T follicular helper cell (primary cell): ENCODE measurements at places on chromosomes 4 and X.
A peak's percentile ranks its signal among the peaks of the same experiment; 100 is the strongest.

- no peak for DNase-seq
These were observed 187.9 kb downstream of the EPHA5 start for GRCh38 chr4:65482410-65482809.

- DNase-seq: no peak
These were observed 208.8 kb downstream of the TMA16 start for GRCh38 chr4:163703251-163703650.

GRCh38 chr4:124899997-124900396 is 187.5 kb upstream of the ANKRD50 start:
- DNase-seq: no peak

GRCh38 chr4:71360844-71361243 is 22.0 kb downstream of the SLC4A4 start:
- no peak for DNase-seq

- DNase-seq: no peak
These were observed 107.2 kb upstream of the NALF2 start for GRCh38 chrX:69396916-69397315.

GRCh38 chr4:82842593-82842992 is 44.0 kb upstream of the SCD5 start:
- no peak for DNase-seq

DNA sequence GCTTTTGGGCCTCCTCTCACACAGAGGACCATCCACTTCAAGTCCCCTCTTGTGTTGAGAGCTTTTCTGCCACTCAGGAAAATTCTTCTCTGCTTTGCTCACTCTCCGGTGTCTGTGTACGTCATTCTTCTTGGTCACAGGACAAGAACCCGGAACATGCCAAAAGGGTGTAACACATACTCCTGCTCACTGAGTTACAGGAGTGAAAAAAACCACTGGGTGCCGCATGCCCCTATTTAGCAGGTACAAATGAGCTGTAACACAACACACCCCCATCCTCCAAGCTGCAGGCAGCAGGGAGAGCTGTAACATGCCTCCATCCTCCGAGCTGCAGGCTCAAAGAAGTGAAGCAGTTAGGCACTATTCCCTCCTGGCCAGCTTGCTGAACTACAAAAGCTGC is 13.0 kb upstream of the CXCL2 start:
- DNase-seq: no peak

DNA sequence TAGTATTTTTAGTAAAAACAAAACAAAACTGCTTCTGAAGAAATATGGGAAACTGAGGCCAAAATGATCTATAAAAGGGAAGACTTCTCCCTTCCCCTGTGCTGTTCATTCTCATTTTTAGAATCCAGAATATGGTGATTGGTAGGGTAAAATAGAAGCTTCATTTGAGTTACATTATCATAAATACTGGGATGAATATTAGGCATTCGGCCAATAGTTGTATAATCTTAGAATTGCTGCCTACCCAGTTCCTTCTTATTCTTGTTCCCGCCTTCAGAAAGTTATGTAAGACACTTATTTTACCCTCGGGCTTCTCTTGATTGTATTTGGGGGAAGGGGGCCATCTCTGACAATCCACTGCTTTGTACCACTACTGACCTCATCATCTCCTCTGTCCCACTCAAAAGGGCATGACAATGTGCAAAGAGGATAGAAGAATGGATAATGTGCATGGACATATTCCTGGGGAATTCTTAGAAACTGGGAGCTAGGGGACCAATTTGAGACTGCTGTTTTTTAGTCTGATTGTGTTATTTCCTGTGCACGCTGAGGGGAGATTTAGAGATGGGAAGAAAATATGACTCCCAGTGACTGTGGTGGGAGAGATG is 588 bp downstream of the ART3 start:
- DNase-seq: no peak

DNA sequence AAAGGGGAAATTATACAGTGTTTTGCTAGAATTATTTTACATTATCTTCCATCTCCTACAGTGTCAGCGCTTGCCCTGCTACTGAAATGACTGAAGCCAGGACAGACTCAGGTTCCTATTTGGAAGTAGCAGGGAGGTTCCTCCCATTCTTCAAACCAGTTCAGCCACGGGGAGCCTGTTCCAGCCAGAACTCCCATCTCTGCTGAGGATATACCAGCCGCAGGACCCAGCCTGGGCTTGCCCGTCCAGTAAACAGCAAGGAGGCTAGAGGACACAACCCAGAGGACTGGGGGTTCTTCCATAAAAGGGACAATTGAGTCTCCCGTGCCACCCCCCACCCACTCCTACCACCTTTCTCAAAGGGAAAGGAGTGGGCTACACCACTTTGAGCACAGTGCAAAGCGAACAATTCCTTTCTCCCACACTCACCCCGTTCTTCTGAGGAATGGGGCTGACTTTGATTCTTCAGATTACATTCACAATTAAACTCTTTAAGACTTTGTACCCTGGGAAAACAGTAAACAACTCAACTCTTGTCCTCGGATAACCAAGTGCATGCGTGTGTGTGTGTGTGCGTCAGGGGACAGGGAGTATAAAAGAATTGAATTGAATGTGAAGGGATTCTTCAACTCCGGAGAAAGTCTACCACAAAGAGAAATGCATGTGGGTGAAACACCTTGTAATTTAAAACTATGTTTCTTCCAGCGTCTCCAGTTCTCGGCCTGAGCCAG is 31.0 kb upstream of the PPARGC1A start:
- DNase-seq: no peak

- DNase-seq: peak; percentile 82
These were observed at the start of gene PDLIM5 for GRCh38 chr4:94451695-94452475. Gene PDLIM5, plus strand, starts transcription at chr4:94451942. Its CDS starts 3,347 bp downstream, at chr4:94455289.

- DNase-seq: no peak
These were observed 937.1 kb downstream of the PDHA2 start for GRCh38 chr4:96776920-96777527.

DNA sequence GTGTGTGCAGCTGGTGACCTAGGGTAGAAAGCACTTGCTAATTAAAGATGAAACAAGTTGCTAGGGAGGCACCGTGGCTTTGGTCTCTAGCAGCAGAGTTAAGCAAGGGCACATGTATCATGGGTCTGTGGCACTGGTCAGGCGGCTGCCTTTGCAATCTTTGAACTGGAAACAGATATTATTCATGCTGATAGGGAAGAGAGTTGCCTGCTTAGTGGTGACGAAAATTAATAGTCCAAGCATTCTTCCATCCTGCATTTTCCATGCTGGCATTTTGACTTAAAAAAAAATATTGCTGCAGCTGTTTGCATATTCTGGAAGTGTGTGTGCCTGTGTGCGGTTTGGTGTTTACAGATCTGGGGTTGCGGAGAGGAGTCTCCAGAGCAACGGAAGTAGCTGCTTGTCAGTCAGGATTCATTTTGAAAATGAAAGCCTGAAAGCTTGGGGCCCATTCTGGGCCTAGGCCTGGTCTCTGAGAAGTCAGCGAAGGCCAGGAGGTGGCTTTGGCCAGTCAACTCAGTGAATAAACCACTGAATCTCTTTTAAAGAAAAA is 2.3 kb upstream of the SOWAHD start:
- DNase-seq: peak; percentile 41

- DNase-seq: no peak
These were observed 6.2 kb upstream of the CXCL13 start for GRCh38 chr4:77599378-77599777.

DNA sequence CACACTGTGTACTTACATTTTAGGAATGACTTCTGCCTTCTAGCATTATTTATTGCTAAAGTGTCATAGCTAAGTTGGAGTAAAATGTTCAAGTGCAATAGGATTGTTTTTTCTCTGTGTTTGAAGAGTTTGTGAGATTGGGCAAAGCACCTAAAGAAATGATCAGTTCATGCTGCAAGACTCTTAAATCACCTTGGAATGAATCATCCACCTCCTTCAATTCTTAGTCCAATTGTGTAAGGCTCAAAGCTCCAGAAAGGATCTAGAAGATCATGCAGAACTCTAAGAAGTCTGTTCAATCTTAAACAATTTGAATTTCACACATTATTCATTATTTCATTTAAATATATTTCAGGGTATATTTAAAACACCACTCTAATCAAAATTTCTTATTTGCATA is 137.1 kb downstream of the AMELX start:
- no peak for DNase-seq

DNA sequence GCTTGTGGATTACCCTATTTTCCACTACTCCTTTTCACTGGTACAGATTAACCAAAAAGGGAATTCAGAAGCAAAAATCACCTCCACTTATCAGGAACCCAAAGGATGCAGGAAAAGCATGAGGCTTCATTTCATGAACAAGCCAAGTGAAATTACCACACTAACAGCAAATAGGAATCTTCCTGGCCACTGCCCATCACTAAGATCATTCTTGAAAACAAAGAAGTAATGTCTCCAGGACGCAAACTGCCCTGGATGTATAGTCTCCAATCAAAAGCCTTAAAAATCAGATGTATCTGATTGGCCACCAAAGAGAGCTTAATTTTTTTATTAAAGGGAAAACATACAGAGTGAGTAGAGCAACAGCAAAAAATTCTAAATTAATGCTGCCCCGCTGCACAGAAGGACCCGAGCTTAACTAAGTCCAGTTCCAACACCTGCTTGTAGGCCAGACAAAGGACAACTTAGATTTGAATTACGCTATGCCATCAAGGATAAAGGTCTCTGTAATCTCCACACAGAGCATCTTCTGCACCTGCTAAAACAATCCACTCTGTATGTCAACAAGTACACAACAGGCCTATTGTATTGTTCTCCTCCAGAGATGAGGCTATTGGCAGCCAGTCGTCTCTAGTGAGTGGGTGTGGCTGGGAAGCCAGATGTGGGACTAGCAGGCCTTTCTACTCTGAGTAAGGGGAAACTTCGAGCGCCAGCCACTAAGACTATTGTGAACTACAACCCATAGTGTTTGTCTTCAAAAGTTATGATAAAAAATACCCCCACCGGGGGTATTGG is 12.4 kb downstream of the ZDHHC9 start:
- DNase-seq: no peak

- no peak for DNase-seq
These were observed 99.5 kb upstream of the ITM2A start for GRCh38 chrX:79466636-79467035.

GRCh38 chr4:1813231-1813630 is 20.1 kb downstream of the FGFR3 start:
- DNase-seq: no peak

- DNase-seq: no peak
These were observed 85.8 kb downstream of the CXXC4 start for GRCh38 chr4:104408878-104409277.

DNA sequence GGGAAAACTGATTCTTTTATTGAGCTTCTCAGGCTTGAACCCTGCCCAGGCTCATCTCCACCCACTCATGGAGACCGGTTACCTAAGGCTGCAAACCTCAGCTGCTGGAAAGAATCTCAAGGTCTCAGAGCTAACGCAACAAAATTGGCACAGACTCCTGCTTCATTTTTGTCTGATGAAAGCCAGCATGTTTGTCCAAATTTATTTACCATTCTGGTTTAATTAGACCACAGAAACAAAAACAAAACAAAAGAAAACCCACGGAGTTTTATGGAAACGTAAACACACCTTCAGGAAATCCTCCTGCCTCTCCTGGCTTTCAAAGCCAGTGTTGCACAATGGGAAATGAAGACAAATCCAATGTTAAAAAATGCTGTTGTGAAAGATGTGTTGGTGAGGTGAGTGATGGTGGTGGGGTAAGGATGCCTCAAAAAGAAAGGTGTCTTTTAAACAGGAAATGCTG is 56.4 kb upstream of the PDLIM3 start:
- no peak for DNase-seq
